Hepatocyte (in vitro differentiated cells): ENCODE measurements at places on chromosomes 2 and 18. TPM values are rescaled to one million over a fixed set of nuclear protein-coding genes. Genes with fewer than 3 reads are reported as not detected.

The TEX44 gene
- total RNA-seq: not detected in 2 replicates

The PRKAG3 gene
- not detected in 2 replicates for total RNA-seq

GRCh38 chr2:230987137-230988020, 8.5 kb upstream of the SPATA3 start:
- H3K27ac ChIP-seq: peak overlapping the region; percentile 14
- no peaks in the 10 kb centered on the region for H3K4me1 ChIP-seq
- no peaks in the 10 kb centered on the region for H3K36me3 ChIP-seq
- H3K4me3 ChIP-seq: no peak overlapping the region
- no peaks in the 10 kb centered on the region for H3K27me3 ChIP-seq

DNA sequence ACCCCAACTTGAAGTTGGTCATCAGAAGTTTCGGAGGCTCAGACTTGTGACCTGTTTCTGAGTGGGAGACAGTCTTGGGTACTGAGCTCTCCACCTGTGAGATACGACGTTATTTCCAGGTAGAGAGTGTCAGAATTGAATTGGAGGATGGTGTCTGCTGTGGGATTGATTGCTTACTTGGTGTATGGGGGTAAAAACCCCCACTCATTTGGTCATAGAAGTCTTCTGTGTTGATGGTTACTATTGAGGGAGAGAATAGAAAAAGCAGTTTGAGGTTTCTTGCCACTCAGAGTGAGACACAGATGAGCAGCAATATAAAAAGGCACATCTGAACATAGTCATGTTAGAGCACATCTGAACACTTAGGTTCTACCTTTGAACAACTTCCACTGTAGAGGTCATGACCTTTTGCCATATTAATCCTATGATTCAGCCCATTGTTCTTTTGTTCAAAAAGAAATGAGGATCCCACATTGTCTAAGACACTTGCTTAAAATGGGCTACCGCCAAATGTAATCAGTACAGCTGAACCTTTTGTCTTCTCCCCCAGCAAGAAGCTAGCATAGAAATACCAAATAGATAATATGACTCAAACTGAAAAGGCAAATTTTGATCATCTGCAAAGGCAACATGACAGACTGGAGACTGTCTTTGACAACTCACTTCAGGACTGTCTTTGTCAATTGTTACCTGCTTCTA, 73.3 kb downstream of the NAB1 start:
- DNase-seq: no peak
- no peak overlapping the region for H3K4me3 ChIP-seq
- peaks cover 7% of the 10 kb centered on the region for H3K4me1 ChIP-seq
- H3K36me3 ChIP-seq: no peaks in the 10 kb centered on the region
- no peaks in the 10 kb centered on the region for H3K27me3 ChIP-seq

GRCh38 chr18:32730068-32730467, 42.8 kb downstream of the KLHL14 start:
- no peak overlapping the region for H3K4me3 ChIP-seq
- no peak overlapping the region for H3K27ac ChIP-seq
- H3K36me3 ChIP-seq: no peaks in the 10 kb centered on the region
- no peaks in the 10 kb centered on the region for H3K27me3 ChIP-seq
- H3K4me1 ChIP-seq: no peaks in the 10 kb centered on the region

GRCh38 chr2:42337356-42337820, 23.6 kb downstream of the COX7A2L start:
- no peak for DNase-seq
- H3K36me3 ChIP-seq: no peaks in the 10 kb centered on the region
- no peak overlapping the region for H3K27ac ChIP-seq
- H3K27me3 ChIP-seq: no peaks in the 10 kb centered on the region
- no peak overlapping the region for H3K4me3 ChIP-seq

The RAD51AP2 gene
- total RNA-seq: 0.24 and 0.40 TPM in 2 replicates
